ENCODE measurements at places on chromosomes 5 and 9.

GRCh38 chr9:134894136-134894860 lies 13.7 kb downstream of the FCN2 start:
- DNase-seq, result no peak

DNA sequence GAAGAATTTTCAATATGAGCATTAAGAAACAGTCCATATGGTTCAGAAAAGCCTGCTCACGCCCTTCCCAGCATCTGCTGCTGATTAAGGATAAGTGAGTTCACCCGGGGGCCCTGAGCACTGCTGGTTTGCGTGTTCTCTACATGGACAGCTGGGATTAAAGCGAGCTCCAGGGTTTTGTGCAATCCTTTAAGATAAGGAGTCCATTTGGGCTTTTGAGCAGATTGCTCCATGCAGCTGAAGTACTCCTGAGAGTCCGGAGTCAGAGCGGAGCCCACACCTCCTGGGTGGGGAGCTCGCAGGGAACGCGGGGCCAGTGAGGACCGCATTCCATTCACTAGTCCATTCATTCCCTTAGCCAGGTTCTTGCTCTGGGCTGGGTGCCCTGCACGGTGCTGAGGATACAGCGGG lies 149.3 kb upstream of the COL5A1 start:
- DNase-seq, result no peak

- no peak for DNase-seq
Measured at GRCh38 chr9:89398621-89399020, 80.3 kb downstream of the SECISBP2 start.

GRCh38 chr9:29012911-29013310 lies 1439.6 kb upstream of the C9orf72 start:
- no peak for DNase-seq

GRCh38 chr9:81560851-81561732 lies 128.3 kb downstream of the TLE1 start:
- DNase-seq, result no peak
